ENCODE measurements at places on chromosomes 5 and 9. TPM values are rescaled to one million over a fixed set of nuclear protein-coding genes. Genes with fewer than 3 reads are reported as not detected.

NUTM2G gene
- not detected for total RNA-seq

CTXN3 gene
- total RNA-seq: not detected

IL13 gene
- not detected for total RNA-seq

ARSI gene
- total RNA-seq: 47.8 TPM

PNPLA7 gene
- total RNA-seq: 0.76 TPM

IL7R gene
- total RNA-seq: 0.46 TPM

ZNF483 gene
- 0.92 TPM for total RNA-seq

POU5F2 gene
- total RNA-seq: 0.01 TPM

TMEM215 gene
- 0.02 TPM for total RNA-seq

SH2D3C gene
- total RNA-seq: 0.06 TPM

PTGS1 gene
- 1.2 TPM for total RNA-seq

ADGRD2 gene
- total RNA-seq: not detected

UNC13B gene
- total RNA-seq: 10.0 TPM

SYK gene
- total RNA-seq: 0.09 TPM

CXCL14 gene
- total RNA-seq: 0.16 TPM

SLIT3 gene
- 13.1 TPM for total RNA-seq

IL4 gene
- not detected for total RNA-seq

WDR38 gene
- total RNA-seq: not detected

INSYN2B gene
- 0.61 TPM for total RNA-seq

AJM1 gene
- 4.4 TPM for total RNA-seq
